ENCODE measurements at places on chromosomes 3 and 15.

DNA sequence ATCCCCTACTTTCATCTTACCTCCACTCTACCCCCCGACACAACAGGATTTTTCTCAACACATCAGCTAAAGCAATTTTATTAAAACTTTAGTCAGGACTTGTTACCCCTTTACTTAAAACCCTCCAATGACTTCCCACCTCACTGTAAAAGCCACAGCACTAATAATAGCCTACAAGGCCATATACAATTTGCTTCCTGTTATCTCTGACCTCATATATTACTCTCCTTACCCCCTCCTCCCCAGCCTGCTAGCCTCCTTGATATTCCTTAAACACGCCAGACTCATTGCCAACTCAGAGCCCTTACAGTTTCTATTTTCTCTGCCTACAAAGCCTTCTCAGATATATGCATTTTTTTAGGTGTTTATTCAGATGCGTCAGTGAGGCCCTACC, 54.4 kb downstream of the DCUN1D1 start:
- DNase-seq: no peak

DNA sequence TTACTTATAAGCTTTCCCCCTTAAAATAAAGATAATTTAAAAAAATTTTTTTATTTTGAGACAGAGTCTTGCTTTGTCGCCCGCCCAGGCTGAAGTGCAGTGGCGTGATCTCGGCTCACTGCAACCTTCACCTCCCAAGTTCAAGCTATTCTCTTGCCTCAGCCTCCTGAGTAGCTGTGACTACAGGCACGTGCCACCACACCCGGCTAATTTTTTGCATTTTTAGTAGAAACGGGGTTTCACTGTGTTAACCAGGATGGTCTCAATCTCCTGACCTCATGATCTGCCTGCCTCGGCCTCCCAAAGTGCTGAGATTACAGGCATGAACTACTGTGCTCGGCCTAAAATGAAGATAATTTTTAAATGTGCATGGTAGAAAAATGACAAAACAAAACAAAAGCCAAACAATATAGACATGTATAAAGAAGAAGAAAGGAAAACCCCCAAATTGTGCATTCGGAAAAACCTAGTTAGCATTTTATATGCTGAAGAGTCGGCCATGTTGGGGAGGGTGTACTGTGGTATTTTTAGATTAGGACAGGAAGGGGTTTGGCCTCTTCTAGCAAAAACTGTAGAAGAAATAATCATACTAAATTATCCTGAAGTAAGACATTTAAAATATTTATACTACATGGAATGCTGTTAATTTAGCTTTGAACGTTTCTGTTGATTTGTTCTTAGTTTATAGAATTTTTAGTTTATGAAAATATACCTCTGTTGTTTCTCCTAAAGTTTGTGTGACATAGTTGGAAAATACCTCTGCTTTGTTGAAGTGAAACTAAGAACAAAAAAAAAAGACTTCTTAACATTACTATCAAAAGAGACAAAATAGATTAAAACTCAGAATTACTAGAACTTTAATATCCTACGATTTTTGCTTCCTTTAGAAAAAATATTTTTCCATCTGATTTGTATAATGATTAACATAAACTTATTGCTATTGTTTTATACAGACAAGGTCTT, 7.4 kb downstream of the APPL1 start:
- DNase-seq: no peak

DNA sequence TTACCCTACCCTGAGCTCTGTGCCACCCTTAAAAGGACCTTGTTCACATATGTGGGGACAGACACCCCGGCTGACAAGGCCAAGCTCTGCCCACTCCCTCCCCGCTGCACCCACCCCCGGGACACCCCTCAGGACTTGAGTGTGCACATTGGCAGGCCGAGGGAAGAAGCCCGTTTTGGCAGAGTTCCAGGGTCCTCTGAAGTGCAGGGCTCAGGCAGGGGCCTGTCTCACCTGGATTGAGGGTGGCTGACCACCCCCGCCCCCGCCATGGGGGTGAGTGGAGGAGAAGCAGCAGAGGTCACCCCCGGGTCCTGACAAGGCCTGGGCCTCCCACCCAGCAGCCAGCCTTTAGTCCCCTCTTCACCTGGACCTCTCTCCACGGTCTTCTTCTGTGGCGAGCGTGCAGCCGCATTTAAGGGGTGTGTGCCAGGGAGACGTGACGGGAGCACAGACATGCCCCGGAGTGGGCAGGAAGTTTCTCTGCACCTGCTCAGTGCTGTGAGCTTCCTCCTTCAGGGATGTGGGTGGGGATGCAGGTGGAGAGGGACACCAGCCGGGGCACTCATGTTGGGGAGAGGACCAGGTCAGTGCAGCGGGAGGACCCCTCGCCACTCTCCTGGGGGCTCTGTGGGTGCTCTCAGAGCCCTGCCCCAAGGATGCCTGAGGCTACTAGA, 50.7 kb downstream of the LINGO1 start:
- DNase-seq: no peak

DNA sequence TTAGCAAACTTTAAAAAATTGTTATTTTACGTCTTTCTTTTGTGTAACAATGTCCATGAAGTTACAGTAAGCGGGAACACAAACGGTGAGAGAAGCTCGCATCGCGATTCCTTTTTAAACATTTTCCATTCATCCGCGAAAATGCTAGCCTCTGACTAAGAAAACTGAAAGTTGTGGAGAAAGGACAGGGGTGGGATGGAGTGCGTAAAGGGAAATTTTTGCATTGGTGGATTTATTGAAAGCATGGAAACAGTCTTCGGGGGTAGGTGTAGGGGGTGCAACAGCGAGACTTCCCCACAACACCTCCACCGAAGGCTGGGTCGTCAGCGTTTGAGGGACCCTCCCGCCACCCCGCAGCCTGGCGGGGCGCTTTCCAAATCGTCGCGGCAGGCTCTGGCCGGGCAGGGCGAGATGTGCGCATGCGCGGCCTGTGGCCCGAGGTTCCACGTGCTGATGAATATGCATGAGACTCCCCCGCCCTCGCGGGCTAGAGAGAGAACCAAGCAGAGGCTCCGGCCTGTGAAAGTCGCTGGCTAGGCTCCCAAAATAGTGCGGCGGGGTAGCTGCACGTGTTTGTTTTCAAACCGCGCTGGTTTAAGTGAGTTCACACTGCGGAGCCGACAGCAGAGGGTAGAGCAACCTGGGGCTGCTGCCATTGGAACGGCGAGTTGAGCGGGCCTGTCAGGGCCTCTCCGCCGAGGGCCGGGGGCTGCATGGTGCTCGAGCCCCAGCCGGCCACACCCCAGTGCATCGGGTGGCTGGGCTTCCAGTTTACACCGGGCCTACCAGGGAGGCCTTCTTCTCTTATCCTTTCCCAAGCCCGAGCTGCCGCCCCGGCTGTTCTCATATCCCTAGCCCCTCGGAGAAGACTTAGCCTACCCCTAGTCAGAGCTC, 9.9 kb downstream of the ZIC1 start:
- no peak for DNase-seq

- no peak for DNase-seq
Measured at GRCh38 chr15:41417418-41418195, 712 bp downstream of the RTF1 start.

DNA sequence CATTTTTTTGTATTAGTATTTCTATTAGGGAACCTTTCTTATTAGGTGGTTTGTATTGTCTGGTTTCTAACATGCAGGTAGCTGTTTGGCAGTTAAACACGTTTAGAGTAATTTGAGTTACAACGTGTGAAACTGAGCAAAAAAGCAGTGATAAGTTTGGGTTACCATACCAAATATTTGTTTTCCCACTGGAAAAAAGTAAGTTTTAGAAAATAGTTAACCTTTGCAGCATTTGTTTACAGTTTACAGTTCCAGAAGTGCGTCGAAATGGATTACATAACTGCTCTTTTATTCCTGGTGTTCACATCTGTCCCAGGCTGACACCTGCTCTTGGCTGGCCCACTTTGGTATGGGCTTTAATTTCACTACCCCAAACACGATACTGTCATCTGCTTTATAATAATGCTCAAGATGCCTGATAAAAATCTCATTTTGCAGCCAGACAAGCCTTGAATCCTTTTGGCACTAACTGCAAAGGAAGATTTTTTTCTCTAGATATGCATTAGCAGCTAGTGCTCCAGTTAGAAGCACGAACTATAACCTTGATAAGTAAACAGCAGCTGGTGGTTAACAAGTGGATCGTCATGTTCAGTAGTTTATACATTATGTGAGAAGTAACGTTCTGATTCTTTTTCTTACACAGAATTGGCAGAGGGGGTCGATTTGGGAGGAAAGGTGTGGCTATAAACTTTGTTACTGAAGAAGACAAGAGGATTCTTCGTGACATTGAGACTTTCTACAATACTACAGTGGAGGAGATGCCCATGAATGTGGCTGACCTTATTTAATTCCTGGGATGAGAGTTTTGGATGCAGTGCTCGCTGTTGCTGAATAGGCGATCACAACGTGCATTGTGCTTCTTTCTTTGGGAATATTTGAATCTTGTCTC, 5.3 kb downstream of the EIF4A2 start:
- DNase-seq: no peak

All from stimulated activated CD4-positive, alpha-beta T cell treated with anti-CD3 and anti-CD28 coated beads, TNF-alpha, amount 100 ng/mL, for 1 hour (primary cell).